ENCODE measurements at places on chromosomes 7 and 10.

GRCh38 chr10:105063796-105064195 lies 422.7 kb downstream of the SORCS3 start:
- peak; percentile 22 for DNase-seq

- no peak for DNase-seq
These were observed 112.2 kb upstream of the HGF start for GRCh38 chr7:81882086-81882485.

DNA sequence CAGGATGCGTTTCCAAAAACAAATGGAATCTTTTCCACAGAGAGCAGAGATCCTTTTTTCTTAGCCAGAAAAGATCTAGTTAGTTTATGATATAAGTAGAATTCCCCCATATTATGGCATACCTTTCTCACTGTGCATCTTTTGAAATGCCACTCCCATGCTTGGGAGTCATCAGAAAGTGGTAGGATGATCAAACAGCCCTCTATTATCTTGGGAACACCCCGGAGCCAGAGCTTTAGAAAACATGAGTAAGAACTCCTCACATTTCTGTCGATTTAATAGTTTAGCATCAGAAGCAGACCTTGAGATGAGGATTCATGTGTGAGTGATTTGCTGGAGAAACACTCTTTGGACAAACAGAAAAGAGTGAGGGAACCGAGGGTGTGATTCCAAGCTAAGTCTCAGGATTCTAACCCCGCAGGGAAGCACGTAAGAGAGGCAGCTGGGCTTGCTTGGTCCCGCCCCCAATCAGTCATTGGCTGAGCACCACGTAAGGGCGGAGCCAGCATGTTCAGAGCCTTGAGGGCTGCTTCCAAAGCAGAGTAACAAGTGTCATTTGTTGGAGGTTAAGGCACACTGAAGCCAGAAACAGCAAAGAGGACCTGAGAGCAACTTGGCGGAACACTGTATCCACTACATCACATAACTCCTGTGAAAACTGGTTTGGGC lies 43.7 kb upstream of the NXPH1 start:
- DNase-seq: peak; percentile 76

DNA sequence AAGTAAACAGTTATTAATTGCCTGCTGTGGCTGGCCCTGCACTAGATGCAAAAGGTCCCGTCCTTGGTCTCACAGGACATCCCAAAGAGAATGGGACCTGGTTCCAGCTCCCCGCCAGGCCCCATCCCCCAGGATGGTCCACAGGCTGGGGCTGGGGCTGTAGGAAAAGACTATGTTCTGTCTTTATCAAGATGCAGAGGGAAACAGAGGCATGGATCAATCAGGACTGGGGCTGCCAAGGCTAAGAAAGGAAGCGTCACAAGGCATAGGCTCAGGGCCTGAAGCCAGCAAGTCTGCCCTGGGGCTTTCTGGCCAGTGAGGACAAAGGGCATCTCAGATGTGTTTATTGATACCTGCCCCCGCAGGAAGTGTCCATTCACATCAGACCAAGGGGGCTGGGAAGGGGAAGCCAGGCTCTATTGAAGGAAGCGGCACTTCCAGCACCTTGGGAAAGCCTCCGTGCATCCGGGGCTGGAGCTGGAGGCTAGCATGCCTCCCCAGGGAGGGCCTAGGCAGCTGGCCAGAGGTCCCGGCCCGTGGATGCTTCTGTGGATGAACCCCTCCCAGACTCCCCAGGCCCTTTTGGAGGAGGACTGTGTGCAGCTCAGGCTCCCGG lies 5.8 kb downstream of the VSIR start:
- no peak for DNase-seq

DNA sequence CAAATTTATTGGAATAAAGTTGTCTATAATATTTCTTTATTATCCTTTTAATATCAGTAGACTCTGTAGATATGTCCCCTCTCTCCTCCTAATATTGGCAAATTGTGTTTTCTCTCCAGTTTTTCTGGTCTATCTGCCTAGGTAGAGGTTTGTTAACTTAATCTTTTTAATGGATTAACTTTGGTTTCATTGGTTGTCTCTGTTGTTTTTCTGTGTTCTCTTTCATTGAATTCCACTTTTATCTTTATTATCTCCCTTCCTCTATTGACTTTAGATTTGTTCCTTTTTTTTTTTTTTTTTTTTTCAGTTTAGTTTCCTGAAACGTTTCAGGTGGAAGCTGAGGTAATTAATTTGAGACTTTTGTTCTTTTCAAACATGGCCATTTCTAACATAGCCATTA lies 10.6 kb downstream of the PLEKHS1 start:
- no peak for DNase-seq

GRCh38 chr10:5458949-5459747 lies 40.2 kb downstream of the CALML5 start:
- DNase-seq: no peak

- no peak for DNase-seq
These were observed 374.6 kb downstream of the DNAJB6 start for GRCh38 chr7:157711353-157711888.

DNA sequence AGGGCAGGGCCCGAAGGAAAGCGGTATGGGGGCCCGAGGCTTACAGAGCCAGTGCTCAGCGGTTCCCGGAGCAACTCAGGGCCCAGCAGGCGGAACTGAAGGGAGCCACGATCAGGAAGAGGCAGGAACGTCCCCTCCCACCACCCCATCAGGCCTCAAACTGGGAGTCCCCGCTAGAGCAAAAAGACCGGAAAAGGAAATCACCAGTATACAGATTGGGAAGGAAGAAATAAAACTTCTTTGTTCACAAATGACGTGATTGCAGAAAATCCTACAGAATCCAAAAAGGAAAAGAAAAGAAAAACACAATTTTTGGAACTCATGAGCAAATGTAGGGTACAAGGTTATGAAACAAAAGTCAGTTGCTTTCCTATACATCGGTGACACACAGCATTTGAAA lies 21.6 kb upstream of the ZFAND2A start:
- DNase-seq: no peak

DNA sequence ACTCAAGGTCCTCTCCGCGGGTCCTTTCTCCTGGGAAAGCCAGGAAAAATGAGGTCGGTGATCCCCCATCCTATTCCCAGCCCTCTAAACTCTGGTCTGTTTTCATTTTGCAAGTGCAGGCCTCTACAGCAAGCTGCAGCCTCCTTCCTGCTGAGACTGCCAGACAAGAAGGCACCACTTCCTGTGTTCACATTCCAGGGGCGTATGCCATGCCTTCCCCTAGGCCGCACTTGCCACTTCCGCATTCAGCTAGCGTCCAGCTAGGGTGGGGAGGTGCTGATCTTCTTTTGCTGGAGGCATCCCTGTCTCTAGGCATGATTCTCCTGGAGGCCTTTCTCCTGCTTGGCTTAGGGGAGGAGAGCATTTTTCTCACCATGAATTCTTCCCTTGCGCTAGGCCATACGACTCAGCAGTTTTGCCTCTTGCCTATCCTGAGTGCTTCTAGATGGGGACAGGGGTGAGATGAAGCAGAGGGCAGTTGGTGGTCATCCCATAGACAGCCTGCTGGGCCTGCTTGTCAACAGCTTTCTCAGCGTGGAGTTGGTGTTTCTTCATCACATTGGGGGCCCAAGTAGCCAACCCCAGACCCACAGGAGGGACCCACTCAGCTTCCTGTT lies 328.9 kb downstream of the RPS24 start:
- DNase-seq: no peak

DNA sequence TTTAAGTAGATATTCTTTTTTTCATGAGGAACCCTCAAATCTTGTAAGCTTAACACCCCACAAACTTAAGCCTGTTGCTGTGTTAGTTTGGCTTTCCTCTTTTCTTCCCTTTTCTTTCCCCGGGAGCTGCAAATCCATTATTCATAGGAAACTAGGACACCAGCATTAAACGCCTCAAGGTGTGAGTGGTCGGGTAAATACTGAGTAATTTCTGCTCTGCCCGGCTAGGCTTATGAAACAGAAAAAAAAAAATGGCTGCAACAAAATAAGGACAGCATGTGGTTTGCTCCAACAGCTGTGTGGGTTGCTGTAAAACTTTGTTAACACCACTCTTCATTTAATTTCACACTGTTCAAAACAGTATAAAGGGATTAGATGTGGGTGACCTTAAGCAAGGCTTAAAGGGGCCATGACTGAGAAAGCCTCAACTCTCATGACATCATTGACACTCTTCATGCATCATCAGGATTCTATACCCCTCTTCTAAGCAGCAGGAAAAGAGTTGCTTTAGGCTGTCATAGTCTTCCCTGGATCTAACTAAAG lies 104.1 kb downstream of the AOAH start:
- DNase-seq: no peak

GRCh38 chr10:62046522-62047227 lies 145.2 kb downstream of the ARID5B start:
- no peak for DNase-seq

DNA sequence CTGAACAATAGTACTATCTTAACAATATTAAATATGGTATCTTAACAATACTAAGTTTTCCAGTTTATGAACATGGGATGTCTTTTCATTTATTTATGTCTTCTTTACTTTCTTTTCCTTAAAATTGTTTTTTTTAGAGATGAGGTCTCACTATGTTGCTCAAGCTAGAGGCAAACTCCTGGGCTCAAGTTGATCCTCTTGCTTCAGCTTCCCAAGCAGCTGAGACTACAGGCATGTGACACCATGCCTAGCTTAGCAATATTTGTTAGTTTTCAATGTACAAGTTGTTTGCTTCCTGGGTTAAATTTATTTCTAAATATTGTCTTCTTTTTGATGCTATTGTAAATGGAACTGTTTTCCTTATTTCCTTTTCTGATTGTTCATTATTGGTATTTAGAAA lies 16.9 kb downstream of the CDH23 start:
- DNase-seq: no peak

DNA sequence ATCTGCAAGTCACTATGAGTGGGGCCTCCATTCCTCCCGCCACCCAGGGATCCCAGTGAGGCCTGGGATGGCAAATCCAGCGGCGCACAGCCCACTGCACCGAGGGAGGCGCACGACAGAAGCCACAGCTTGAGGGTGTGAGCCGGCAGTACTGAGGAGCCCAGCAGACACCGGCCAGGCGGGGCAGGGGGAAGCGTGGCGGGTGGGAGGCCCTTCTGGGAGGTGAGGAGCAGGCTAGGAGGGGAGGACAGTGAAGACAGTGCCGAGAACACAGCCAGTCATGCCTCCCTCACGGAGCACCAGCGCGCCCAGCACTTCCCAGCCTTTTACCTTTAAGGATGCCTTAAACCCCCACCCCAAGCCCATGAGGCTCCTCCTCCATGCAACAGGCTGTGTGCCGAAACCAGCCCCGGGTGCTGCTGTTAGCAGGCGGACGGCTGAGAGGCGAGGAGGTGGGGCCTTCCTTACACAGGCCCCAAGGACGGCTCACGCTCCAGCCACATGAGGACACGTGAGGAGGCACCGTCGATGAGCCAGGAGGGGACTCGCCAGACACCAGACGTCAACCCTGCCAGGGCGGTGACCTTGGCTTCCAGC lies 258.5 kb downstream of the PTPRN2 start:
- DNase-seq: no peak

GRCh38 chr7:69770613-69771012 lies 172.3 kb downstream of the AUTS2 start:
- DNase-seq: peak; percentile 52

DNA sequence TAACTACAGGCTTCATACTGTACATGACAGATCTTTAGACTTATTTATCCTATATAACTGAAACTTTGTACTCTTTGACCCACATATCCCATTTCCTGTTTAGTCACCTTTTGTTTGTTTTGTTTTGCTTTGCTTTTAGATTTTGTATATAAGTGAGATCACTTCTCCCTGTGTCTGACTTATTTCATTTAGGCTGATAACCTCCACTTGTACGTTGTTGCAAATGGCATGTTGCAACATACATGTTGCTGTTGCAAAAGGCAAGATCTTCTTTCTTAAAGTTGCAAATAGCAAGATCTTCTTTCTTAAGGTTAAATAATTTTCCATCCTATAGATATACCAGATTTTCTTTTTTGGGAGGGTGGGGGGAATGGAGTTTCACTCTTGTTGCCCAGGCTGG lies 341.5 kb downstream of the OTUD1 start:
- DNase-seq: no peak

DNA sequence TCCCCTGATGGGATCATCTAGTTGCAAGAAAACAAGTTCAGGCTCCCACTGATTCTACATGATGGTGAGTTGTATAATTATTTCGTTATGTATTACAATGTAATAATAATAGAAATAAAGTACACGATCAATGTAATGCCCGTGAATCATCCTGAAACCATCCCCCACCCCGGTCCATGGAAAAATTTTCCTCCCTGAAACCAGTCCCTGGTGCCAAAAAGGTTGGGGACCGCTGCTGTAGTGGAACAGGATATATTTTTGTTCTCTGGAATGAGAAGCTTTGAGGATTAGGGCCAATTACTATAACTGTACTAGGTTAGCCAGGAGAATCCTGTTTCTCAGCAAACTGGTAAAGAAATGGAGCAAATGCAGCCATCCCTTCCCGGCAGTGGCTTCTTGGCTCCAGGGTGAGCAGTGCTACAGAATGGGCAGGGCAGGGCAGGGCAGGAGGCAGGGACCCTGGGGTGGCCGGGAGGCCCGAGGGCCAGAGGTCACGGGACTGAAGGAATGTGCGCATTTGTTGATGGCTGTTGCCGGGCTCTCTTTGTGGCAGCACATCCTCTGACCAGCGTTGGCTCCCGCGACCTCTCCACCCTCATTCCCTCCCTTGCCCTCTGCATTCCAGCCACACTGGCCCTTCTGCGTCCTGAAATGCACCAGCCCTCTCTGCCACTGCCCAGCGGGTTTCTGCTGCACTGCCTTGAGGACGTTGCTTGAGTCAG lies 162.3 kb upstream of the NPS start:
- no peak for DNase-seq

DNA sequence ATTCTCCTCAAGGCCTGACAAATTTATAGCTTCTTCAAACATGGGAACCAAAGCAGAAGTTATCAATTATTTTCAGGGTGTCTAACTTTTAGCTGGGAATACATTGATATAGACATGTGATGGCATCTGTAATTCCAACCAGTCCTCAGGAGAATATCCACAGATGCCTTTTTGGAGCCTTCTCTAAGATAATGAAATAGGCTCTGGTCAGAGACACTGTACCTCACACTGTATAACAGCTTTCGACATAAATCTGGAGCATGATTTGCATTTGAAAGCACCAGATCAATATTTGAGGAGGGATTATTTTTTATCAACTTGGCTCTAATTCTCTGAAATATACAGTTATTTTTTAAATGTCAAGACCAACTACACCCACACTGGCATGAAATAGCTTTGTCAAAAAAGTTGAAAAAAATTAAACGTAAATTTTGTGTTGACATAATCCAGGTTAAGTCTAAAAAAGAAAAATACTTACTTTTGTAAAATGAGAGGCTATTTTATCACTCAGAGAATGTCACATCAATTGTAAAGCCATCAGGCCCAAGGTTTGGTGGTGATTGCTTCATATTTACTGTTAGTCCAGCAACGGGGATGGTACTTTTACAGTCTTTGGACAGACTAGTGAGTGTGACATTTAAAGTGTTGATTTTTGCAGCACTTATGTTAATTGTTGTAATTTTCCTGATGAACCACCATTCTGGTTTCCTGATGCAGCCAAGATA lies 177.0 kb upstream of the SP8 start:
- DNase-seq: no peak

- no peak for DNase-seq
These were observed 16.1 kb upstream of the EN2 start for GRCh38 chr7:155441856-155442255.

DNA sequence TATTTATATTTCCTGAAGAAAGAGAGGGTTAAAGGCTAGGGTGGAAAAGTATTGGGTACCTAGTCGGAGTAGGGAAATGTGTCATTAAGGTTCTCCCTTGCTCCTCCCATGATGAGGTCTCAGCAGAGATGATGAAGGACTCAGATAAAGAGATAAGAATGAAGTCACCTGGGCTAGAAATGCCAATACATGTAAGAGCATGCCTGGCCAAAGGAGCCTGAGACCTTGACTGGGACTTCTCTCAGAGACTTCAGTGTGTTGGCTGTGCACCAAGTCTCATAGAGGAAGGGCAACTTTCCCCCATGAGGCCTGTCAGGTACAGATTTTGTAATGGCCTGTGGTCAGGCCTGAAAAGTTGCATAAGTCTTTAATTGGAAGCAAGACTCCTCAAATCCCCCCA lies 361.0 kb upstream of the CDC14C start:
- no peak for DNase-seq
